ENCODE measurements at places on chromosomes 12 and 14.

- no peak for DNase-seq
Observed at GRCh38 chr14:92599811-92600210, 86.2 kb downstream of the RIN3 start.

- DNase-seq = no peak
Observed at GRCh38 chr12:71665090-71665463, 976 bp downstream of the THAP2 start.

- no peak for DNase-seq
Observed at GRCh38 chr14:79528828-79529416, 682.4 kb downstream of the DIO2 start.

- no peak for DNase-seq
Observed at GRCh38 chr12:129681830-129682229, 222.0 kb downstream of the TMEM132D start.

- DNase-seq = no peak
Observed at GRCh38 chr12:94191811-94192210, 43.4 kb downstream of the PLXNC1 start.

DNA sequence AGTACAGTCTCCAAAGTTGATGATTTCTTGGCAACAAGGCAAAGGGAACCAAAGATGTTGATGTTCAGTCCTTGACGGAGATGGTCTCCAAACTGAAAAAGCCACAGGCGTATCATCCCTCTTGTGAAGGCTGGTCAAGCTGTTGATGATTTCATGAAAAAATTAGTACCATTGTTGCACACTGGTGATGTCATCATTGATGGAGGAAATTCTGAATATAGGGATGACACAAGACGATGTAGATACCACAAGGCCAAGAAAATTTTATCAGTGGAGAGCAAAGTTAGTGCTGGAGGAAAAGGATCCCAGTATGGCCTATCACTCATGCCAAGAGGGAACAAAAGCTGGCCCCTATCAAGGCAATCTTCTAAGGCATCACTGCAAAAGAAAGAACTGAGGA, 88.7 kb upstream of the KRR1 start:
- no peak for DNase-seq

- no peak for DNase-seq
Observed at GRCh38 chr14:90454041-90455000, 57.5 kb downstream of the CALM1 start.

DNA sequence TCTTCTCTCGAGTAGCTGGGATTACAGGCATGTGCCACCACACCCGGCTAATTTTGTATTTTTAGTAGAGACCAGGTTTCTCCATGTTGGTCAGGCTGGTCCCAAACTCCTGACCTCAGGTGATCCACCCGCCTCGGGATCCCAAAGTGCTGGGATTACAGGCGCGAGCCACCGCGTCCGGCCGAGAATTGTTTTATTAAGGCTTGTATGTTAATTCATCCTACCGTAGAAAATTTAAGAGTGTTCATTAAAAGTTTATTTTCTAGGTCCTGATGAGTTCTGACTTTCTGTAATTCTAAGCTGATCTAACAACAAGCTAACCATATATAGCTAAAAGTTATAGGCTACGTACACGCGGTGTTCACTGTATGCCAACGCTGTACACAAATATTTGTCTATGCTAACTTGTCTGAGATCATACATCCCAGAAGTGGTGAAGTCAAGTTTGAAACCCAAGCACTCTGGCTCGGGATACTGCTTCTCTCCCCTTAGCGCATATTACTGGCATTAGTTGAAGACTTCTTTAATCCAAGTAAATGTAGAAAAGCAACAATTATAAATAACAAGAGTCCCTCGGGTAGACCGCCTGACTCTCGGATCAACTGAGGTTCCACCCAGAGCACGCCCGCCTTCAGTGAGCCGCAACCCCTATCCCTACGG, 570 bp upstream of the MRPS35 start:
- DNase-seq = no peak

DNA sequence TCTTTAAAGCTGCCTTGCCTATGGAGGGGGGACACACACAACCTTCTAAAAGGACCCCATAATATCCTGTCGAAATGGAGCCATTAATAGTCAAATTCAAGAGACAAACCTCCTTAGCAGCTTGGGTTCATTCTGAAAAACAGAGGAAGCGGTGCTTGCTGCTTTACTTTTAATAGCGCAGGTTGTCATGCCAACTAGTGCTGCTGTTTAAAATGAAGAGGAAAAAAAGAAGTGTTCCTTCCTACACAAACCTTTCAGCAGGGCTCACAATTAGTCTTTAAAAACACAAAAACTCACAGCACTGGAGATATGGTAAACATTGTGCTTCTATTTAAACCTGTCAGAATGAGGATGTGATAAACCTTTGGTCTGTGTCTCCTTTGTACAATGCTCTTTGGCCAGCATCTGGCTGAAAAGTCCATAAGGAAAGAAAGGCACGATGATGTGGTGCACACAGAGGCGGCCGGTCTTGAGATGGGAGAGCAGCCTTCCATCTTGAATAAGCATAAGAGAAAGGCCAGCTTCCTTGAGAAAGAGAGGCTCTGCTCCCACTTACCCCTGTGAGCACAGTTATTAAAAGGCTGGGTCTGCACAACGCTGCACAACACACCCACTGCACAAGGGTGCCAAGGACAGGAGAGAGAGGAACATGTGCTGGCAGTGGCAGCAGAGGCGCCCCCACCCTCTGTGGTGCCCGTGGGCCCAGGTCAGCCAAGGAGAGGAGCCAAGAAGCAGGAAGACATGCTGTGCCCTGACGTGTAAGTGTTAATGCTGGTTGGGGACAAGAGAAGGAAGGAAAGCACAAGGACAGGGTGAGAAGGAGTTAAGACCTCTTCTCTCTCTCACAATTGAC, 144.6 kb downstream of the TTC7B start:
- DNase-seq = no peak

GRCh38 chr14:79661752-79662151, 549.6 kb downstream of the DIO2 start:
- DNase-seq = no peak

DNA sequence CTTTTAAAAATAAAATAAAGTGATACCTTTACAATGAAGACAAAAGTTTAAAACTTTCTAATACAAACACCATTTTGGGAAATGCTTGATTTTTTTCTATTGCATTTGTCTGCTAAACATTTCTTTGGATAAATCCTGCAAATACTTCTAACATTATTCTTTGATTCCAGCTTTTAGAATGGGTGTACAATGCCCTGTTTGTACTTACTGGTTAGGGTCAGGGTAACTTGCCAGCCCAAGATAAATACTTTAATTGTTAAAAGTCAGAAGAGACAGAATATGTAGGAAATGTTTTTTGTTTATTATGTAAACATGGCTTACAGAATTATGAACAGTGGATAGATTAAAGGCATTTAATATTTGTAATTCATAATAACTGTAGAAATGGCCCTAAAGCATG, 60.5 kb downstream of the WASHC4 start:
- no peak for DNase-seq

- no peak for DNase-seq
Observed at GRCh38 chr12:57604454-57604991, at the start of gene DTX3. DTX3 (plus strand) TSS chr12:57604824; CDS start chr12:57606518, 1,694 bp downstream.

- no peak for DNase-seq
Observed at GRCh38 chr12:72241552-72241951, 30.6 kb upstream of the TRHDE start.

- DNase-seq = no peak
Observed at GRCh38 chr14:68266998-68267397, 447.4 kb downstream of the RAD51B start.

DNA sequence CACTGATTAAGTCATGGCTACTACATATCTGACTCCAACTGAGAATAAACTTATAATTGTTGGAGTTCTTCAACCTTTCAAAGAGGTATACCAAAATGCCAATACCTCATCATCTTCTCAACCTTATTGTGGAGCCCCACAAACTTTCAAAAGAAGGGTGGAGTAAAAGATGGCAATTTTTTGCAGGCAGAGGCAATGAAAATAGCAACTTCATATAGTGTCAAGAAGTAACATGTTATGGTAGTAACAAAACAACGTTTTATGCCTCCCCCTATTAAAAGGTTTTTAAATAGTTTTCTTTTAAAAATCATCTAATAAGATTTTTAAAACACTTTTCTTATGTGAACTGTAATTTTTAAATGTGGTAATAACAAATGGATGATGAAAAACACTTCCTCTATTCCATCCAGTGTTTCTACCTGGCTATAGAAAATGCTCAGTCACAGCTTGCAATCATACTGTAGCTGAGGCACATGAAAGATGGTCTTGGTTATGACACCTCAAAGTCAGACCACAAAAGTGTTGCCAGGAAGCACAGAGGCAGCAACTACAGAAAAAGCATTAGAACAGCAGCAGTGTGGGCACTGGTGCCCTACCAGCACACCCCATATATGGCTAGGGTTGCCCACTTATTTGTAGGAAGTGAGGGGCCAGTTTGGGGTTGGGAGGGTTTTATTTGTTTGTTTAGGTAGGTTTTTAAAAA, 7.0 kb downstream of the PPP1R12A start:
- peak; percentile 29 for DNase-seq

DNA sequence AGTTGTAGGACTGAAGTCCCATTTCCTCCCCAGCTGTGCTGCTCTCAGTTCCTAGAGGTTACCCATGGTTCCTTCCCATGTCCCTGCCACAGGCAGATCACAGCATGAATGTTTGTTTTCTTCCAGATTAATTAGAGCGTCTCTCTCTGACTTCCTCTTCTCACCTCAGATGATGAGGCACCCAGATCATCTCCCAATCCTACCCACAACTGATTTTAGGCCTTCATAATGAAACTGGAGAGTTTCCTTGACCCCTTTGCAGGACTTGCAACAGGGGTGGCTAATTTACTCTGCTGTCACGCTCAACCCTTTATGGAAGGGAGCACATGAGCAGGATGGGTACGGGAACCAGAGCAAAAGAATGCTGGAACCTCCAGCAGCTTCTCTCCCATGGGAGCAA, 32.1 kb upstream of the TXNRD1 start:
- no peak for DNase-seq

GRCh38 chr12:92419201-92419600, 273.6 kb upstream of the BTG1 start:
- DNase-seq = no peak

GRCh38 chr12:89349814-89350213, 2.5 kb downstream of the DUSP6 start:
- no peak for DNase-seq

DNA sequence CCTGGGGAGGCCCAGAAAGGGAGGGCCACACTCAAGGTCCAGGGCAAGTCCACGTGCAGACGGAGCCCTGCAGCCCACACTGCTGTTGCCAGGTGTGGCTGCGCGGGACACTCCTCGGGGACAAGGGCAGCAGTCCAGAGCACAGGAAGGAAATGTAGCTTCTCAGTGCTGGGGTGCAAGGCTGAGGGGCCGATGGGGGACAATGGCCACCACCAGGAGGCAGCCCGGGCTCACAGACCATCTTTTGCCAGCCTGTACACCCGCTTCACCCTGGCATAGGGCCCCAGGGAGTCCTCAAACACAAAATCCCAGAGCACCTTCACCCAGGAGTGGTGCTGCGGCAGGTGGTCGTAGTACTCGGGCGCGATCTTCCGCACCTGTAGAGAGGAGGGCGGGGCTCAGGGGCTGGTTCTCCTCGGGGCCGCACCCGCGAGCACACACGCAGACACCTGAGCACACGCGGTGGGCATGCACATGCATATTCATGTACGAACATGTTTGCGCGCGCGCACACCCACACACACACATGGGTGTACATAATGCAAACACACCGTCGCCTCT, 12.8 kb downstream of the DEGS2 start:
- DNase-seq = no peak

GRCh38 chr12:49092086-49092815, 2.4 kb downstream of the DHH start:
- DNase-seq = no peak

DNA sequence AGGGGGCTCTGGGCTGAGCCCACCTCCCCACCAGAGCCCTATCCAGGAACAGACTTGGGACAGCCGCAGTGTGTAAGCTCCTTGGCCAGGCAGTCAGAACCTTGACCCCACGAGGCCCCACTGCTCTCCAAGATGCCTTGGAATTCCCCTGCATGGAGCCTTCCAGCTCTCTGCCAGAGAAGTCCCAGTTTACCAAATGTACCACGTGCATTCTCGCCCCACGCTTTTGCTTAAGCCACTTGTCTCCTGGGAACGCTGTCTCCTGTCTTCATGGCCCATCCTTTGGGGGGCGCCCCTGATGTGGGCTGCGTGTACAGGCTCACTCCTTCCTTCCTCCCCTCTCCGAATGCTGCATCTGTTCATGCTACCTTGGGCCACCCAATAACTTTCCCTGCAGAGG, 7.9 kb downstream of the FAIM2 start:
- DNase-seq = no peak

DNA sequence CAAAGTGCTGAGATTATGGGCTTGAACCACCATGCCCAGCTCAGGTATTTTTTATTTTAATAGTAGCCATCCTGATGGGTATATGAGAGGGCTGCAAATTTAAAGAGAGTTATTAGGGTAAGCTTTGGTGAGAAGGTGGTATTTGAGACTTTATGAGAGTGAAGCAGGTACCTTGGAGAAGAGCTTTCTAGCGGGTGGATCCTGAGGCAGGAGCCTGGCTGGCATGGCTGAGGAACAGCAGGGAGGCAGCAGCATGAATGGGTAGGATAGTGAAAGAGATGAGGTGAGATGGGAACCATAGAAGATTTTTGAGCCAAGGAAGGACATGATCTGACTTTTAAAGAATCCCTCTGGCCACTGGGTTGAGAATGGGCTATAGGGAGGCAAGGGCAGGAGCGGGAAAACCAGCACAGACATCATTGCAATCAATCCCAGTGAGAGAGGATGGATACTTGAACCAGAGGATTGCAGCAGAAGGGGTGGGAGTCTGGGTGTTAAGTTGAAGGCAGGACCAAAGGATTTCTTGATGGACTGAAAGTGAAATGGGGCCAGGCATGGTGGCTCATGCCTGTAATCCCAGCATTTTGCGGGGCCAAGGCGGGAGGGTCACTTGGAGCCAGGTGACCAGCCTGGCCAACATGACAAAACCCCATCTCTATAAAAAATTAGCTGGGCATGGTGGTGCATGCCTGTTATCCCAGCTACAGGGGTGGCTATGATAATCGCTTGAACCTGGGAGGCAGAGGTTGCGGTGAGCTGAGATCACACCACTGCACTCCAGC, 5.7 kb downstream of the SVOP start:
- DNase-seq = no peak

- no peak for DNase-seq
Observed at GRCh38 chr14:104440297-104440956, 139.1 kb upstream of the C14orf180 start.

DNA sequence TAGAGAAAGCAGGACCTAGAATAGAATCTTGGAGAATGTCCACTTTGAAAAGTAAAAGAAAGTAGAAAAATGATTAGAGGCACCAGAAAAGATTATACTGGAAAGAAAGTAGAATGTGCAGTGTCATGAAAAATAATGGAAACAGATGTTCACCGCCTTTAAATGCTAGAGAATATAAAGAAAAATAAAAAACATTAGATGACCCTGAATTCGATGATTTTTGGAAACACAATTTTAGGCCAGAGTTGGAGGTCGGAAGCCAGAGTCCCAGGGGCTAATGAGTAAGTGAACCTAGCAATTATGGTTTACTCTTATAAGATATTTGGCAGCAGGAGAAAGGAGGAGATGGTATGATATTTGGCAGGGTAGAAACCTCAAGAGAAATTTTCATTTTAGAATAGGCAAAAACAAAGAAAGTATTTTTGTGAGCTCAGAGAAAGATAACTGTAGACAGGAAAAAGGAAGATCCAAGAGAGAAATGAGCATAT, 37.7 kb downstream of the GYS2 start:
- DNase-seq = no peak
